ENCODE measurements at places on chromosomes 1 and 21.
A peak's percentile ranks its signal among the peaks of the same experiment; 100 is the strongest.

DNA sequence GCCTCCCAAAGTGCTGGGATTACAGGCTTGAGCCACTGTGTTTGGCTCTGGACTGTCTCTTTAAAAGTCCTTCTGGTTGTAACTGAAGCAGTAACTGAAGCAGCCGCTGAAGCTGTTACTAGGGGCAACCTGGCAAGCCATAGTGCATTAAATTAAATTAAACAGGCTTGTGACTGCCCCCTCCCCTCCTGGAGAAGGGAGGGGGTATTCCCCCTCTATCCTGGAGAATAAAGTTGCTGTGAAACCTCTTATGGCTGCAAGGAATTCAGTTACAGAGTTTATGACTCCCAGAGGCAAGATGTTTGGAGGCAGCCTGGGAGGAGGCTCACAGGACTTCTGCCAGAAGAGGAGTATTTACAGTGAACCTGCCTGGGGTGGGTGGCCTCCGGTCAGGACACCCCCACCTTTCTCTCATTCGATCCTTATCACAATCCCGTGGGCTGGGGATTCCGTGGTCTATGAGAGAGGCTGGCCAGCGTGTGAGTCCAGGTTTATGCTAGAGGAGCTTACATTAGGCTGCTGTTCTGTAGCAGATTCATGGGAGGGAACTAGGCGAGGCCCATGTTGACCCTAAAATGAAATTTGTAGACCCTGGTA lies 8.3 kb downstream of the TTC22 start:
- DNase-seq = no peak

GRCh38 chr1:9057851-9058250 lies 11.6 kb downstream of the SLC2A5 start:
- DNase-seq = no peak

DNA sequence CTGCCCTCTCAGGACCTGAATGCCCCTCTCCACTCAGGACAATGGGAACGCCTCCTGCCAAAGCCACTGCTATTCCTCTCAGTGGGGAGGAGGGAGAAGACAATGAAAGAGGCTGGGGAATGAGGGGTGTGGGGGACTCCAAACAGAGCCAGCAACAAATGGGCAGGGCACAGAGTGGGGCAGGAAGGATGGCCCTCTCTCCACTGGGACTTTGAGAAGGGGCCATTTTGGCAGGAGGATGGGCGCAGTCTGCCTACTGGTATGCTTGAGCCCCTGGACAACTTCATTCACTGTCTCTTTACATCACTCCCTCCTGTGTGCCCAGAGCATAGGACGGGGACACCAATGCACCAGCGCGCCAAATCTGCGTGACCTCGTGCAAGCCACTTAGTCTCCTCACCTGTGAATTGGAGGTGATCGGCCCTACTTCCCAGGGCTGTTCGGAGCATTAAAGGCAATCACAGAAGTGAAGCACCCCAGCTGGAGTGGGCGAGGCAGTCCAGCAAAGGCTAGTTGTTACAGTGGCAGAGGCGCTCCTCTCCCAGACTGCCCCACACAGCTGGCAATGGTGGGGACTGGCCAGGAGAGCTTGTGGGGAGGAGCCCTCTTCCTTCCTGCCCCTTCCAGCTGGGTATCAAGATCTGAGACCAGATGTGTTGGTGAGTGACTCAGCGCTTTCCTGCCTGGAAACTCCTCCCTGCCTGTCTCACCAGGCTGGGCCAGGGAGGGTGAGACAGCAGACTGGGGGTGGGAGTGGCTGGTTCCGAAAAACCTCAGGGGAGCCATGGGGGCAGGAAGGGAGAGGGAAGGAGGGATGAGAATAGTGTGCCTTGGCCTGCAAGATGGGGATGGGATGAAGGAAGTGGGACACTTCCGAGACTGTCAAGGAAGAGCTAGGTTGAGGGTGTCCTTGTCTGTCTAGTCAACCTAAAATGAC lies 22.4 kb upstream of the SYNC start:
- peak; percentile 92 for DNase-seq

GRCh38 chr1:42279055-42279454 lies 56.0 kb downstream of the FOXJ3 start:
- no peak for DNase-seq

DNA sequence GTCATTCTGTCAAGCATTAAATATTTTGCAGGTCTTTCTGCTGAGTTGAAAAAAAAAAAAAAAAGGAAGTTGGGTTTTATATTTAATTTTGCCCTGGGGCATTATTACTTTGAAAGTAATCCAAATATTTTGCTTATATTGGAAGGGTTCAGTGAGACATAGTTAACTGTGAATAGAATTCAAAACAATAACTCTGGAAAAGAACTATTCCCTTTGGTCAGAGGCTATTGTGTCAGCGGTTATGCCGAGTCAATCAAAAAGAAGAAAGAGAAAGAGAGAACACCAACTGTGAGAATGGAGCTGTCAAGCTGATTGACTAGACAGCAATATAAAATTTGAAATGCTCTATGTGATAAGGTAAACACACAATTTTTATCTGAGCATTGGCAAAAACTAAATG lies 761.7 kb downstream of the ADGRL2 start:
- DNase-seq = no peak

DNA sequence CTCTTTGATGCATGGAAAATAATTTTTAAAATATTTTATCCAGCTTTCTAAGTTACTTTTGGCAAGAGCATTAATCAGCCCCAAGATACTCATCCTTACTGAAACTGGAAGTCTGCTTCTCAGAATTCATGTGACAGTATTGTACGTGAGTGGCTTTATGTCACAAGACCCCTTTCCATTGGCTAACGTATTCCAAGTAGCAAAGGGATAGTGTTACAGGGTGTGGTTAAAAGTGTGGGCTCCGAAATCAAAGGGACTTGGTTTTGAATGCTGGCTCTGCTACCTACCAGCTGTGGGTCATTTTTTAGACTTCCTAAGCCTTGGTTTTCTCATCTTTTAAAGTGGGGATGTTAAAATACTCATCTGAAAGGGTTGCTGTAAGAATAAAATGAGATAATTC lies 91.7 kb downstream of the RHOU start:
- no peak for DNase-seq

DNA sequence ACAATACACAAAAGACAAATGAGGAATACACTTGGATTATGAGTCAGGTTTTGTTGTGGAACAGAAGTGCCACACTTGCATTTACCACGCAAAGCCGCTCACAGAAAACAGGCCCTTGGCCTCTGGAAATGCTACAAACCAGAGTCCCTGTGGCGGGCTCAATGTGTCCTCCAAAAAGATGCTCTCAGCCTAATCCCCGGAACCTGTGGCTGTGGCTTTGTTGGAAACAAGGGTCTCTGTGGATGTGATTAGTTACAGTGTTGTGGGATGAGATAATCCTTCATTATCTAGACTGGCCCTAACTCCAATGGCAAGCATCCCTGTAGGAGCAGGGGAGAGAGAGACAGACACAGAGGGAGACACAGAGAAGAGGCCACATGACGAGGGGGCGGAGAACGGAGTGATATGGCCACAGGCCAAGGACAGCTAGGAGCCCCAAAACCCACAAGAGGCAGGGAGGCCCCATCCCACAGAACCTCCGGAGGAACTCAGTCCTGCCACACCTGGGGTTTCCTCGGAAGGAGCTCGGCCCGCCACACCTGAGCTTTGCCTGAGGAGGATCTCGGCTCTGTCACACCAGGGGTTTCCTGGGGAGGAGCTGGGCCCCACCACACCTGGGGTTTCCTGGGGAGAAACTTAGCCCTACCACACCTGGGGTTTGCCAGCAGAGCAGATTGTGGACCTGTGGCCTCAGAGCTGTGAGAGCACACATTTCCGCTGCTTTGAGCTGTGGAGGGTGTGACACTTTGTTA lies 55.4 kb downstream of the NPHP4 start:
- DNase-seq = no peak

- DNase-seq = no peak
Observed at GRCh38 chr1:177424744-177425143, 254.0 kb downstream of the BRINP2 start.

DNA sequence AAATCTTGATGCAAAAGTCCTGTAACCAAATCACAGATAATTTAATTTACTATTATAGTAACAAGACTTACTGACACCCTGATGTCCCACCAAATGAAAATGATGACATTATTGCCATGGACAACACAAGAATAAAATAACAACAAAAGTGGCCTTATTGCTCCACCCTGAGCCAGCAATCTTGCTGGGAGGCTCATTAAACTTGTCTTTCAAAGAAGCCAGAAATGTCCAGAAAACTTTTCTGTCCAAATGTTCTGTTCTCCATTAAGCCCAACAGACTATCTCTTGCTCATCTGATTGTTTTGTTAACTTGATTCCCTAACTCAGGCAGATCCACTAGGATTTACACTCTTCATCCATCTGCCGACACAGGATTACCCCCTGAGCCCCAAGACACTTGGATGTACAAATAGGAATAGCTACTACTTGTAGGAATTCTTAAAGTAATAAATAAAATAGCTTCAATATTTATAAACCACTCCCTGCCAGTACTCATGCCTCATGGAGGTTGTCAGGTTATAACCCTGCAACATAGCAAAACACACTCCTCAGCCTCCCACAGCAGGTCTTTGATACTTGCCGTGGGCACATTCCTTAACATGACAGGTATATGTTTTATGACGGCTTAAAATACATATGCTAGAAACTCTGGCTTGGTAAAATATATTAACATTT lies 84.9 kb downstream of the PTPN14 start:
- no peak for DNase-seq

GRCh38 chr1:201310251-201310985 lies 27.1 kb downstream of the PKP1 start:
- DNase-seq = no peak

- no peak for DNase-seq
Observed at GRCh38 chr1:54336116-54336515, 70.1 kb downstream of the SSBP3 start.

GRCh38 chr1:81414488-81415015 lies 386.2 kb upstream of the ADGRL2 start:
- no peak for DNase-seq

DNA sequence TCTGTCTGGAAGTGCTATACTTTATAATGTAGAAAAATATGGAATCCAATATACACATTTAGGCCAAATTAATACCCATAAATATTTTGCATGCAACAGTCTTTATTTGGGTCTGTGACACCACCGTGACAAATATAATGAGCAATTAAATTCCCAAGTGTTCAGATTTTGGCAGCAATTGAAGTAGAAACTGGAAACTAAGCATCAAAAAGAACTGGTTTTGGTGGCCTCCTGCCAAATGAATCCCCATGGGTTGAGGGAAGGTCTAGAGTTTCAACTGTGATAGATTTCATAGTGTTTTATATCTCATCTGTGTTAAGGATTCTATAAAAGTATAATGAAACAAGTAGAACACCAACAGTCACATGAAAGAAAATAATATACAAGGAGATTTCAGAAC lies 88.4 kb downstream of the DPYD start:
- peak; percentile 34 for DNase-seq

DNA sequence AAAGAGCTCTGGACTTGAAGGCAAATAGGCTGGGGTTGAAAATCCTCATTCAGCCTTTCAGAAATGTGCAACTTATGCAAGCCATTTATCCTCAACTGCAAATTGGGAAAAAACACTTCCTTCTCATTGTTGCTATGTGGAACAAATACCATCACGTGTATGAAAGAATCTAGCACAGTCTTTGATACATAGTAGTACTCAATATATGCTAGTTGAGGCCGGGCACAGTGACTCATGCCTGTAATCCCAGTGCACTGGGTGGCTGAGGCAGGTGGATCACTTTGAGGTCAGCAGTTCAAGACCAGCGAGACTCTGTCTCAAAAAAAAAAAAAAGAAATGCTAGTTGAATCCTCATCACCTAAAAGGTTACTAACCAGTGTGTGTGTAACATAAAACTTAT lies 8.2 kb downstream of the PI4KB start:
- no peak for DNase-seq

DNA sequence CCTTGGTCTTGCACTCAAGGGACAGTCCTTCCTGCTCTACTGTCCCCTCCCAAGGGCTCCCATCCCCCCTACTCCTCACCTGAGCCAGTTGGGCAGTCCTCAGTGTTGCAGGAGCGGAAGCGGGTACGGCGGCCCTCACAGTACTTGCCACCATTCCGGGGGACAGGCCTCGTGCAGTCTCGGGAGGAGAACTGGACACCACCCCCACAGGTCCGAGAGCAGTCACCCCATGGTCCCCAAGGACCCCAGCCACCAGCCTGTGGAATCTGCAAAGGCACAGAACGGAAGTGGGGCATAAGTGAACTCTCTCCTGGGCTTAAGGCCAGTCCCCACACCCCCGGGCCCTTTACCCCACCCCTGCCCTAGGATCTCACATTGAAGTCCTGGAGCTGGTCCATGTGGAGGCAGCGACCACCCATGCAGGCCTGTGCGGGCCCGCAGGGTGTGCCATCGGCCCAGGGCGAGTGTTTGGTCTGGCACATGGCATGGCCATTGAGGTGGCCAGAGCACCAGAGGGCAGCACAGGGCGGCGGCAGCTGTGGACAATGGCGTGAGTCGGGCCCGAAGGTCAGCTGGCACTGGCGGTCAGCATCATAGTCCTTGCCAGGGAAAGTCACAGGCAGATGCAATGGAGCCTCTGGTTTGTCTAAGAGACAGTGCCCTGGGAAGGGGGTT lies 5.2 kb downstream of the ADAMTS4 start:
- no peak for DNase-seq

DNA sequence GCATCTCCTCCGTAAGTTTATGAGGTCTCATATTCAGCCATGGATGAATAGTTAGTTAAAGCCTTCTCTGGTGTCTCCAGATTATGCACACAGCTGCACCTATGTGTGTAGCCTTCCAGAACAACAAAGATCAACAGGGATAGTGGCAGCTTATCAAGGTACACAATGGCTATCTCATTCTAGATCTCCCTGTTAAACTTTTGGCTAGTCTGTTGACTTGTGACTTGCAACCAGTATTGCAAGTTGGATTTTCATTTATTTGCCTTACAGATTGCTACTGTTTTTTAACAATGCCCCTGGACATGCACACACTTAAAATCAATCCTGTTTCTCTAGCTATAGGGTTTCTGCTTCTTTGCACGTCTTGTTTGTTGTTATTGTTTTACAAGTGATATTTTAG lies 363.2 kb downstream of the OMA1 start:
- DNase-seq = no peak

- no peak for DNase-seq
Observed at GRCh38 chr21:19864476-19864875, 1133.7 kb upstream of the NCAM2 start.

GRCh38 chr21:30620522-30620921 lies at the start of gene KRTAP20-4:
KRTAP20-4 (plus strand) TSS chr21:30620627.
- no peak for DNase-seq

DNA sequence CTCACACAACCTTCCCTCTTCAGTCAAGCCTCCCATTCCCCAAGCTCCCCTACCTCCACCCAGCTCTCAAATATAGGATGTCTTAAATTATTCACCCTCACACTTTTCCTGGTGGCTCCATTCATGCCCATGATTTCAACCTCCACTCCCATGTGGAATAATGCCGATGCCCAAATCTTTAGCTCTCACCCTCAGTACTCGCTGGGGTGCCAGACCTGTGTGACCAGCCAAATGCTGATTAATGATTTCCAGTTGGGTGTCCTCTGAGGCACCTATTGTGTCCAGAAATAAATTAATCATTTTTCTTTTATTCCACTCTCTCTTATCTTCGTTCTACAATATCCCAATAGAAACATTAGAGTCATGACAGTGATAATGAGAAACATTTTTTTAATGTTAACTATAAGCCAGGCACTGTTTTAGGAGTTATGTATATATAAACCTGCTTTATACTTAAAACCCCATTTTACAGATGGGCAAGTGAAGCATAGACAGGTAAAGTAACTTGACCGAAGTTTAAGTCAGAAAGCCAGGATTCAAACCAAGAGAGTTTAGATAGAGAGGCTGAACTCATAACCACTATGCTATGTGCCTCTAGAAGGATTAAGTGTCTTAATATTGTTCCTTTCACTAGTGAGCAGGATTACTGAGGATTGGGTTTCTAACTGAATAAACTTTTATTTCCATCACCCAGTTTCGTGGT lies 209.7 kb downstream of the DUSP10 start:
- DNase-seq = no peak

- no peak for DNase-seq
Observed at GRCh38 chr1:180176965-180177364, 22.3 kb downstream of the QSOX1 start.
